Upper lobe of right lung (tissue), 1 donor: ENCODE measurements at places on chromosomes 7 and 10. TPM values are rescaled to one million over a fixed set of nuclear protein-coding genes. Genes with fewer than 3 reads are reported as not detected.

GRCh38 chr7:158409816-158410330, 177.8 kb downstream of the PTPRN2 start:
- H3K27ac ChIP-seq = no peak overlapping the region
- no peaks in the 10 kb centered on the region for H3K36me3 ChIP-seq
- peak; percentile 27 for DNase-seq
- no peaks in the 10 kb centered on the region for H3K4me1 ChIP-seq
- no peak overlapping the region for H3K4me3 ChIP-seq
- no peaks in the 10 kb centered on the region for H3K27me3 ChIP-seq

GRCh38 chr7:158743219-158743618, 38.6 kb upstream of the NCAPG2 start:
- no peaks in the 10 kb centered on the region for H3K27me3 ChIP-seq
- H3K36me3 ChIP-seq = peaks cover 87% of the 10 kb centered on the region
- no peak overlapping the region for H3K27ac ChIP-seq
- H3K4me3 ChIP-seq = no peak overlapping the region
- DNase-seq = no peak

DNA sequence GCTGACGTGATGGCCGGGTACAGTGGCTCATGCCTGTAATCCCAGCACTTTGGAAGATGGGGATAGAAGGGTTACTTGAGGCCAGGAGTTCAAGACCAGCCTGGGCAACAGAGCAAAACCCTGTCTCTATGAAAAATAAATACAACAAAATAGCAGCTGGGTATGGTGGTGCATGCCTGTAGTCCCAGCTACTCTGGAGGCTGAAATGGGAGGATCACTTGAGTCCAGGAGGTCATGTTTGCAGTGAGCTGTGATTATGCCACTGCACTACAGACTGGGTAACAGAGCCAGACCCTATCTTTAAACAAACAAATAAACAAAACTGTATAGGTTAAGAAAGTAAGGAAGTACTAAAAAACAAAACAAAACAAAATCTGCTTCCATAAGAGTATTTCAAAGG, 6.2 kb upstream of the CUL2 start:
- H3K27me3 ChIP-seq = no peaks in the 10 kb centered on the region
- DNase-seq = no peak
- no peaks in the 10 kb centered on the region for H3K36me3 ChIP-seq

GRCh38 chr10:59753267-59753666, at the start of gene MRLN:
TSS of gene MRLN (minus strand) at chr10:59753455.
- no peaks in the 10 kb centered on the region for H3K36me3 ChIP-seq
- H3K27me3 ChIP-seq = no peaks in the 10 kb centered on the region
- DNase-seq = no peak
- H3K4me3 ChIP-seq = no peak within 1 kb of the TSS
- H3K27ac ChIP-seq = no peak within 1 kb of the TSS
- no peaks in the 10 kb centered on the region for H3K4me1 ChIP-seq

Gene NPSR1
- total RNA-seq = not detected

Gene ENTPD1
- 64.6 TPM for total RNA-seq

Gene SLF2
- total RNA-seq = 32.9 TPM

Gene MMRN2
- 86.3 TPM for total RNA-seq

Gene ELN
- total RNA-seq = 231 TPM

Gene PRSS2
- not detected for total RNA-seq

Gene C7orf57
- not detected for total RNA-seq

Gene GRID1
- total RNA-seq = 3.0 TPM
